Hematopoietic multipotent progenitor cell (in vitro differentiated cells): ENCODE measurements at places on chromosomes 3 and 15. TPM values are rescaled to one million over a fixed set of nuclear protein-coding genes. Genes with fewer than 3 reads are reported as not detected.

DNA sequence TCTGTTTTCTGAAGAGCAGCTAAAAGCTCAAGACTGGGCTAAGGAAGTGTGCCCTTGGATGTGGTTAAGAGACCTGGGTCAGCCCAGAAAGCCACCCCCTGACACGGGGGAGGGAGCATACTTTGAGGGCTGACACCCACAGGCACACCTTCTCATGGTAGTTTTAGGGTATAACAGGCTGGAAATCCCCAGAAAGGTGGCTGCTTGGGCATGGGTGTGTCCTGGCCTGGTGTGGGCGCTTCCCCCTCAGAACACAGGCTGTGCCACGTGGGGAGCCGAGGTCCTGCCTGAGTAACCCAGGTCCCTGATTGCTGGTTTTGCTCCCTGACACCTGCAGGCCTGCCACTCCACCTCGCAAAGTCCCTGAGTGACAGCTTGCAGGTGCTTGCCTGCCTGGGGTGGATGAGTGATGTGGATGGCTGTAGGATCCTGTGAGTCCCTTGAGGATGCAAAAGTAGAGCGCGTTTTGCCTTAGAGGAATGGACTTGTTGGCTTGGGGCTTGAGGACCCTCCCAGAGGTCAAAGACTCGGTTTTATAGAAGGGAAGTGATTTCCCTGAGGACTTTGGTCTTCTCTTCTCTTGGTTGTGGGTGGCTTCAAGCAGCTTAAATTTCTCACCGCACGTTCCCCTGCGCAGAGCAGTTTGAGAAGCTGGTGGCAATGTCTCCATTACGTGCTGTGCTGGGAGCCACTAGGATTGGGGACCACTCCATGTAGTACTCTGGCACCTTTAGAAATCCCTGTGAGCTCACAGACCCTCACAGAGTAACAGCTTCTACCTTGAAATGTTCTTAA lies 94.4 kb downstream of the DNASE1L3 start:
- DNase-seq, result no peak

DNA sequence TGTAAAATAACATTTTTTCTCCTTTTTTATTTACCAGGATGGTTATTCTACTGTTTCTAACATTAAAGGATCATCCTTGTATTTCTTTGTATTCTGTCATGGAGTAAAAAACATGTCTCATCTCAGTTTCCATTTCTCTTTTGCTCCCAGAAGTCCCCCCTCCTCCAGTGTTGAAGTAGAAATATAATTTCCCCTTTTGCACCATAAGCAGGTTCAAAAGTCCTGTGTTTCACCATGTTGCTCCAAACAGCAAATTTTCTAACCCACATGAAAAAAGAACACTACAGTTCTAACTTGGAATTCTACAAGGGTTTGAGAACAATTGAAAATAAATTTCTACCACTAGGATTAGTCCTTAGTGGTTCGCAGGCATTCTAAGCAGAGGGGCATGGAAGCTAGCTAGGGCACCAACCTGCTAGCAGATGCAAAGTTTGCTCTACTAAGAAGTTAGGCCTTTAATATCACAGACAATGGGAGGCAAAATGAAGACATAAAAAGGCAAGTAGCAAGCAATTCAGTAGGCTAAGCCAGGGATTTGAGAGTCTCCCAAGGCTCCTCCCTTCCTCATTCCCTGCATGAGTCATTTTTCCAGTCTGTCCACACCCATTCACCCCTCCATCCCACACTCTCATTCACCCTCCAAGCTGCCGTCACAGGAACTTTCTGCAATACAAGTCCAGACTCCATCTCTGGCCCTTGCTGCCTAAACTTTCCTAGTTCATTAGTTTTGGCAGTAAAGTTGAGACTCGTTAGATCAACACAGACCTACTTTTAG lies 2.3 kb upstream of the MBNL1 start:
- no peak for DNase-seq

GRCh38 chr3:33915796-33916546 lies 117.5 kb downstream of the PDCD6IP start:
- DNase-seq, result no peak

DNA sequence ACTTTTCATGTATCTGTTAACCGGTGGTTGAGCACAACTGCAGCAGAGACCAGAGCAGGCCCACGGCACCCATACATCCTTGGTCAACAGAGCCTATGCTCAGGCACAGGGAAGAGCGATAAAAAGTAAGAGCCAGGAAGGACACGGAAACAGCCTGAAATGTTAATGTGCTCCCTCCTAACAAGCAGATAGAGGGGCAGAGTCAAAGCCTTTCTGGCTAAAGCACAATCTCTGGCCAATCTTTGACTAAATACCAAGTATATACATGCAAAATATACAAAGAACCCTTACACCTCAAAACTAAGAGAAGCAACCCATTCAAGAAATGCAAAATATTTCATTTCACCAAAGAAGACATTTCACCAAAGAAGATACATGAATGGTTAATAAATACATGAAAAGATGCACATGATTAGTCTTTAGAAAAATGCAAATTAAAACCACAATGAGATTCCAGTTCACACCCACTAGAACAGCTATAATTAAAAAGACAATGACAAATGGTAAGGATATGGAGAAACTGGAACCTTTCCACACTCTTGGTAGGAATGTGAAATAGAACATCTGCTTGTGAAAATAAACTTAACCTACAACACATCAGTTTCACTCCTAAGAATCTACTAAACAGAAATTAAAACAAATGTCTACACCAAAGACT lies 88.0 kb downstream of the OSBPL10 start:
- no peak for DNase-seq

DNA sequence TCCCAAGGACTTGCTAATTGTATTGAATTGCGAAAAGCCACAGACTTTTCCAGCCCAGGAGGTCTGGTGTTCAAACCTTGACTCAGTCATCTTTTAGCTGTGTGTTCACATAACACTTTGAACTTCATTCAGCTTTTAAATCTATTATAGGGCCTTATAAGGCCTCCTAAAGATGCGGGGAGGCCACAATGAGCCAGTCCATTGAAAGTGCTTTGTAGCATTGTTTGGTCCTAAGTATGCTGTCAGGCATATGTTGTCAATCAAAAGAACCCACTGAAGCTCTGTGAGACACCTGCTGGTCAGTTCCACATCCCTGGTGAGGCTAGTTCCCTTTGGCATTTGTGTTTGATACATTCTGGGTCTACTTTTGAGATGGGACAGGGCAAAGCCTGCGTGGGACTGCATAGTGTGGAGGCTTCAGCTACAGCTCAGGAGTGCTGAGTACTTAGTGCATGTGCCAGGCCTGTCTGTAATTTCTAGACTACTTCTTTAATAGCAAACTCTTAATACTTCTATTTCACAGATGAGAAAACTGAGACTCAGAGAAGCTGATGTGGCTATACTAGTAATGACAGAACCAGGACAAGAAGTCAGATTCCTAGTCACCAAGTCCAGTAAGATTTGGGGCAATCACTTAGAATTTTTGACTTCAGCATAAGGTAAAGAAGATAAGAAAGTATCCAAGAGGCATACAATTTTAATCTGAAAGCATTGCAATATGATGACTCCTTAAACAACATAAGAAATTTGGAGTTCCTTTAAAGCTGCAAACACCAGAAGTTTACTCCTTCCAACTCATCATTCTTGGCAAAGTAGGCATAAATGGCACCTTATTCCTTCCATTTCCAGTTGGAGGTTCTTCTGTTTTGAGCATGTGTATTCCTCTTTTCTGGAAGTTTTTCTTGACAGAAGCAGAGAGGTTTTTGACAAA lies 213.0 kb downstream of the PDCD6IP start:
- DNase-seq, result no peak

- no peak for DNase-seq
Measured at GRCh38 chr3:33035596-33035995, 61.4 kb downstream of the GLB1 start.

DNA sequence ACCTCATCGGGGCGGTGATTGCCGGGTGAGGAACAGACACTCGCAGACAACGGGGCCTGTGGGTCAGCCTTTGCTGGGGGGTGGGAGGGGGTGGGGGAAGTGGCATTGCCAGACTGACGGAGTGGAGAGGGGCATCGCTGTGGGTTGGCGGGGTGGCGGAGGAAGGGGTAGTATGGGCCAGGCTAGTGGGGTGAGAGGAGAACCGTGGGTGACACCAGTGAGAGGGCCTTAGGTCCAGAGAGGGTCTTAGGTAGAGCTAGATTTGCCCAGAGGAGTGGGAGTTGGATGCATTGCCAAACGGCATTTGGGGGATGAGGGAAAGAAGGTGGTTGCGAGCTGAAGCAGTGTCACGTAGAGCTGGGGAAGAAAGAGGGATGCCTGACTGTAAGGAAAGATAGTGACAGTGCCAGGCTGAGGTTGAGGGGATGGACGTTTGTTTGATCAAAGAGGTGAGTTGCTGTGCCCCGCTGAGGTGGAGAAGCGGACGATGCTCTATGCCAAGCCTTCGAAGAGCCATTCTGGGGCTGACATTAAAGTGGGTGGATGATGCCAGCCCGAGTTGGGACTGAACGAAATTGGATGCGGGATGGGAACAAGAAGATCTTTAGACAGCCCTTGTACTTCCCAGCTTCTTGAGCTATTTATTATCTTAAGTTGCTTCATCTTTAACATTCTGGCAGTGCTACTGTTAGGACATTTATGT lies 572 bp downstream of the DNAJB11 start:
- DNase-seq, result no peak

GRCh38 chr3:7740458-7740857 lies 761.2 kb upstream of the LMCD1 start:
- no peak for DNase-seq

GRCh38 chr15:28097656-28098359 lies 1.3 kb downstream of the OCA2 start:
- no peak for DNase-seq

DNA sequence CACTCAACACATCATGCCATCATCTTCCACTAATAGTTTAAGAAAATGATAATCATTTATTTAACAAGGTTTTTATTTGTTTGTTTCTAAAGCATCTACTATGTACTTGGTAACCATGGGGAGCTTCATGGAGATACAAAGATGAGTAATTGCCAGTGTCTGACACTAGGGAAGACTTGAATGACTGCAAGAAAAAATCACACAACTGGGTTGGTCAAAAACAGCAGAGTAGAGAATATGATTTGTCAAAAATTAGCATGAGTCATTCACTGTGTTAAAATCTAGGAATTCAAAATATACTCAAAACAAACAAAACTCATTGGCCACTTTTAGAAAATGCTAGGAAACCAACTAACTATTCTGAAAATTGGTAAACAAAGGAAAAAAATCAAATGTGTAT lies 6.3 kb downstream of the BNC1 start:
- no peak for DNase-seq

DNA sequence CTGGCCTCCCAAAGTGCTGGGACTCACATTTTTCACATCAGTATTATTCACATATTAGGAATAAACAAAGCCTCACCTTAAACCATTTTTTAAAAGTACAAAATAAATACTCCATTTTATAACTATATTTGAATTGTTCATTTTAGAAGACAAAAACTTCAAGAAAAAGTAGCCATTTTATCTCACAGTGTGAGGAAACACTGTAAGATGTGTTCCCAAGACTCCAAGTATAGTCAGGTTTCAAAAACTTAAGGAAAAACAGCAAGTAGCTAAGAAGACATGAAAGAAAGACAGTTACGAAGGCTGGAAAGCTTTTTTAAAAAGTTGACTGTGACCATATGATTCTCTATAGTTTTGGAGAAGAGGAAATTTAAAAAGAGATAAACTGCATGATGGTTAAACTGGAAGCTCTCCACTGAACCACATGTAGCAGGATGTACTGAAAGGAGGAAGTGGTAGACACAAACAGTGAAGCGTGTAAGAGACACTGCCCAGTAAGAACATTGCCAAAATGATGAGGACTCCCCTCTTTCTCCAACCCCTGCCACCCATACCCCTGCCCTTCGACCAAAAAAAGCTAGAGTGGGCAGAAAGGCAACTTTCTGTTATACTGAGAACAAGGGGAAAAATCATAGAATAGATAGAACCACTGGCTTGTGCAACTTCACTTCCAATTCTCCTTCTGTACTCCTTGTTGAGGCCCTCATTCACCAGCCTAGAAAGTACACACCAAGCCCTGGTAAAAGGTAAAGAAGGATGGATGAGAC lies 6.2 kb upstream of the TMF1 start:
- DNase-seq, result no peak

DNA sequence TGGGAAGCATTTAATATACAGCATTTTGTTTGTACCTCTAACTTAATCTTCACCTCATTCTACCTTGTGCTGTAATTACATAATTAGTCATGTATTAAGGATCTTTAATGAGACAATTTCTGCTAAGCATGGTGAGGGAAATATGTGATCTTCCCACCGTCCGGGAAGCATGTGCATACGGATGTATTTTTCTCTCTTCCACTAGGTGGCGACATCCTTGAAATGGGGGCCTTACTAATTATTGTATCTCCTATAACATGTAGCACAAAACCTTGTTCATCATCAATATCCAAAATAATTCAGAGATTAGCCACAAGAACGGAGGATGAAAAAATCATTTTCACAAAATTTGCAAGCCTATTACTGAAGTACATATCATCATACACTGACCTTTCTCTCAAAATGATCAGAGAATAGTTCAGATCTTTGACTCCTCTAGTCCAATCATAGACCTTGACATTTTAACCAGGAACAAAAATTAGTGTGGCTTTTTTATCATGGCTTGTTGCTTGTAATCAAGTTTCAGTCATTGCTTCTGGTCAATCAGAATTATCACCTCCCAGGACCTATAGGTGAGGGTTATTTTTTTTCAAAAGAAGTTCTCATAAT lies 148.9 kb upstream of the GBE1 start:
- no peak for DNase-seq

- DNase-seq, result no peak
Measured at GRCh38 chr3:80439490-80439889, 671.7 kb upstream of the ROBO1 start.

DNA sequence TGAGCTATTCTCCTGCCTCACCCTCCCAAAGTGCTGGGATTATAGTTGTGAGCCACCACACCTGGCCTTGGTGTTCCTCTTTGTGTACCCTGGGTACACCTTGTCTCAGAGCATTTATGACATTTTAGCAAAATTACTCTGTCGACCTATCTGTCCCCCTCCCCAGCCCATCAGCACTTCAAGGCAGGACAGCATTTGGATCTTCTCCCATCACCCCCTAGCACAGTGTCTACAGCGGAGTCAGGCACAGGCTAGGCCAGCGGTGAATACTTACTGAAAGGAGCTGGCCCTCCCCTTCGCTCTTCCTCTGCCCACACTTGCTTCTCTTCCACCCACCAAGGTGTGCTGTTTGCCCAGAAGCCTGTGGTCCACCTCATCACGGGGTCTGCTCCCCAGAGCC lies 20.4 kb upstream of the CLK3 start:
- DNase-seq, result no peak

- no peak for DNase-seq
Measured at GRCh38 chr15:93968773-93969172, 262.6 kb upstream of the MCTP2 start.

GRCh38 chr3:136802481-136802996 lies 16.4 kb upstream of the SLC35G2 start:
- DNase-seq, result no peak

- DNase-seq, result no peak
Measured at GRCh38 chr3:123807820-123808219, 76.3 kb downstream of the MYLK start.

Gene GOLGA6L4
- 1.9 TPM for total RNA-seq

Gene SCN11A
- total RNA-seq, result under 0.01 TPM

Gene CHST13
- 36.4 TPM for total RNA-seq

Gene IQCF5
- total RNA-seq, result 0.27 TPM

Gene SERPINI2
- 1.6 TPM for total RNA-seq

Gene C3orf49
- not detected for total RNA-seq

Gene FANCD2OS
- not detected for total RNA-seq
